ENCODE measurements at places on chromosomes 3 and 15.

- no peak for DNase-seq
Observed at GRCh38 chr3:188151438-188151837, 2.5 kb upstream of the LPP start.

DNA sequence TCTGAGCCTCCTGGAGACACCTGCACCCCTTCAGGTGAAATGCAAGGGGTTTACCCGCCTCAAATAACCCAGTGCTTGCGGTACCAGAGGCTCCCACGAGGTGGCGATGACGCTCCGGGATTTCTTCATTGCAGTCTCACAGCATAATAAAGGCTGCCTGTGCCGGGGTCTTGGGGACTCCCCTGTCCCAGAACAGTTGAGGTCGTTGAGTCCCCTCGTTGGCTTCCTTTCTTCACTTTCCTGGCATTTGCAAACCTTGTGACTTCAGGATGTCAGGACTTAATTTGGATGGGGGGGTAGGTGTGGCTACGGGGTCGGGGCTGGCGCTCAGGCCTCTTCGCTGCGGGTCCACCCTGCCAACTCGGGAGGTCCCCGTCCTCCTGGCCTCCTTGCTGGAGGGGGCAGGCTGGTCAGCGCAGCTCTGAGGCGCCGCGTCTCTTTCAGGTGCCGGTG is 1.3 kb downstream of the GNAT1 start:
- peak; percentile 51 for DNase-seq

- no peak for DNase-seq
Observed at GRCh38 chr3:194035406-194036138, 100.4 kb upstream of the HES1 start.

DNA sequence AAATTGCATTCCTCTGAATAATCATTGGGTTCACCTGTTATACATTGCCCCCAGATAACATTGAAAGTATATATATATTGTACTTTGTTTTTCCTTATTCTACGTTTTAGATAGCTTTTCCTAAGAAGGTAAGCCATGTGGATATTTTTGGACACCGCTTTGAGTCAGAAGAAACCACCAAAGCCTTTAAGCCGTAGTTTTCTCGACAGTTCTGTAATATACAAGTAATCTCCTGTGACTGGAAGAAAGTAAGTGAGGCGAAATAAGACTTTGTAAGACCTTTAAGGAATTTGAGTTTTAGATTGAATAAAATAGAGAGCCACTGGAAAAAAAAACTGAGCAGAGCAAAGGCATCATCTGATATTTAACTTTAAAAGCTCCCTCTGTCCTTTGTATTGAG is 1092.0 kb downstream of the DIPK2A start:
- no peak for DNase-seq

GRCh38 chr3:100753846-100754245 is 44.6 kb downstream of the TFG start:
- no peak for DNase-seq

GRCh38 chr15:83358972-83359564 is 74.6 kb upstream of the BNC1 start:
- no peak for DNase-seq

DNA sequence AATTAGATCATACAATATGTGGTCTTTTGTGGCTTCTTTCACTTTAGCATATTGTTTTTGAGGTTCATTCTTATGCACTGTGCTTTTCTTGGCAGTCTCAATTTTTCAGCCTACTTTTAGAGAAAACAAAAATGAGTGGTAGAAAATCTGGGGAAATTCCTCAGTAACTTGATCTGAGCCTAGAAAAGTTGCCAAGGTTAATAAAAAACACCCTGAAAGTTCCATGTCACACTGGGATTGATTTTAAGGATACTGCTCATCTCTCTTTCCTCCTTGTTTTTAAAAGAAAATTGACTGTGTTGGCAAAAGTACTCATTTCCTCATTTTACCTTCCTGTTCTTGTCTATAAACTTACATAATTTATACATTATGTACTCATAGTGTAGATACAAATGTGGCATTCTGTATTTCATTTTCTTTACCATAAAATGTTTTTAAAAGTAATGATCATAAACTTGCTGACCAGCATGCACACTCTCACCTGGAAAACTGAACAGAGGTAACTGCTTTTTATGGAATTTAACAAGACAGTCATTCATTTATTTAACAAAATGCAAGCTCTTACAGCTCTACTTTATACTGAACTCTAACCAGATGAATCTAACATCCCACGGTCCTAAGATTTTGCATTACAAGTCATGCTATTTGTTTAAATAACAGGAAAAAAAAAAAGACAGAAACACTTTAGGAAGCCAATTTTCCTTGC is 28.6 kb upstream of the SH3BP5 start:
- DNase-seq, result no peak

- no peak for DNase-seq
Observed at GRCh38 chr3:123314359-123315270, 112.9 kb downstream of the SEC22A start.

- DNase-seq, result no peak
Observed at GRCh38 chr15:68642491-68642845, 63.7 kb downstream of the CORO2B start.

GRCh38 chr3:12884186-12884680 is 42.9 kb upstream of the RPL32 start:
- no peak for DNase-seq

- no peak for DNase-seq
Observed at GRCh38 chr3:56998076-56998529, 62.4 kb upstream of the SPATA12 start.

DNA sequence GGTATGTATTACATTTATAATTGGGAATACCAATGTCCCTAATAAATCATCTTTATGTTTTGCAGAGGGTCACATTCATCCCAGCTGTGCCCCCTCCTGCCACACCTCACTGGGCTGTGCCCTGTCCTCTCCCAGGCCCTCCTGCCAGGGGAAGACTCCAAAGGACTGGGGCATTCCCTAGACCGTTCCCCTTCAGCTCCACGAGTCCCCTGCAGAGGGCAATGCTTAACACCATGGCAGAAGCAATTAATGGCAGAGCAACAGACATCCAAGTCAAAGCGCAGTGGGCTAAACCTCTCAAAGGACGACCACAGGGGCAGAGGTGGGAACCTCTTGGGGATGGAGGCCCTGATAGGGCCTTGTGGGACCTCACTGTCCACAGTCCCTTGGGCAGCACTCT is 71.3 kb upstream of the SEC13 start:
- DNase-seq, result no peak

- DNase-seq, result no peak
Observed at GRCh38 chr3:87358066-87358465, 81.7 kb upstream of the POU1F1 start.

DNA sequence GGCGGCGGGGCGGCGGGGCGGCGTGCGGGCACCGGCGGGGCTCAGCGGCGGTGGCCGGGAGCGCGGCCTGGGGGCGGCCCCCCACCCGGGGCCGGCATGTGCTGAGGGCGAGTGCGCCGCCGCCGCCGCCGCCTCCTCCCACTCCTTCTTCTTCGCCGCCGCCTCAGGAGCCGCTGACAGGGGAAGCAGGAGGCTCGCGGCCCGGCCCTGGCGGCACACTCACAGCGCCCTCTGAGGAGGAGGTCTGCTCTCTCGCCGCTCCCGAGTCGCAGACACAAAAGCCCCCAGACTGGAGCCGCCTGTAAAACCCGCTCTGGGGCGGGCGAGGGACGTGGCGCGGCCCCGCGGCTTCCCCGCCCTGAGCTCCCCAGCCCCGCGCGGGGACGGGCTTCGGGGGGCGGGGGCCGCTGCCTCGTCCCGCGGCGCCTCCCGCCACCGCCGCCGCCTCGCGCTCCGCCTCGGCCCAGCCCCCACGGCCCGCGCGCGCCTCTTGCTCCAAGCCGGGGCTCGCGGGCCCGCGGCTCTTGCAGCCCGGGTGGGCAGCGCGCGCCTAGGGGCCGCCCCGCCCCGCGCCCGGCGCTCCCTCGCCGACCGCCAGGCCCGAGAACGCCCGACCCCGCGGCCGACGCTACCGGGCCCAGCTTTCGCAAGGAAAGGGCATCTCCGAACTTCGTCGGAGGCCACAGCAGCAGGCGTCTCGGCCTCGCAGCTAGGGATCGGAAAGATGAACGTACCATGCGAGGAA is at the start of gene PYGO1:
TSS of gene PYGO1 (minus strand) at position 276 of the 745 bp plus-strand sequence. CDS start 462 bp downstream, outside the sequence.
- no peak for DNase-seq

DNA sequence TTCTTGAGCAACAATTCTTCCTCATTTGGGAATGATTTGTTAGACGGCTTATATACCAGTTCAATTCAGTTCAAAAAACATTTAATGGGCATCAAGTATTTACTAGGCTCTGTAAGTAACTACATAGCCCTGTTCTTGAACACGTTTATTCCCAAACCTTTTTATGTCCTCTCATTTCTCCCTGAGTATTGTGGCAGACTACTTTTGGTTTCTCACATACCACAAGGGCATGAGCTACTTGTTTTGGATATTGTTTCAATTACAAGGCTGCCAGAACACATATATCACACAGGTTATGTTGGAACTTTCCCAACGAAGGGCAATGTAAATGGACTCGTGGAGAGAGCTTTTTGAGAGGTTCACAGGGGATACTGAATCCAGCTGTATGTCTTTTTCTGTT is 363.8 kb upstream of the NAALADL2 start:
- DNase-seq, result no peak

All from stimulated activated CD8-positive, alpha-beta memory T cell treated with anti-CD3 and anti-CD28 coated beads, Interleukin-15, amount 100 ng/mL, for 4 hours (primary cell).